ENCODE measurements at places on chromosomes 3 and 15. TPM values are rescaled to one million over a fixed set of nuclear protein-coding genes. Genes with fewer than 3 reads are reported as not detected.

Gene RTP4
- total RNA-seq: 0.19 TPM

- no peak for DNase-seq
These were observed 111.4 kb downstream of the CMSS1 start for GRCh38 chr3:99928771-99929744.

- DNase-seq: no peak
These were observed 15.9 kb downstream of the LYSMD4 start for GRCh38 chr15:99717161-99718009.

GRCh38 chr3:145188079-145188770, 972.8 kb downstream of the PLOD2 start:
- no peak for DNase-seq

DNA sequence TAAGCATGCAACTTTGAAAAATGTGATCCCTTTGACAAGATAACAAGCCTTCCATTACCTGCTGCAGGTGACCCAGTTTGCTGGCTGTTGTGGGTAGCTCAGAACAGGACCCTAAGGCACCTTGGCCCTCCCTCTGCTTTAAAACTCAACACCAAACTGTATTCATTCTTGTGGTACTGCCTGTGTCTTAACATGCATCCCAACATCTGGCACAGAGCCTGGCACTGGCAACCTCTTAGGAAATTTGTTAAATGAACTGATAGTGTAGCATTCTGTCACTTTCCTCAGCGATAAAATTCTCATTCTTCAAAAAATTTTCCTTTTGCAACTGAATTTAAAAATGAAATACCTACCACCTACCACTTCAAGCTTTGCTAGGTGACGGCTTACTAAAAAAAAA, 287.3 kb upstream of the ADAMTS9 start:
- peak; percentile 82 for DNase-seq

GRCh38 chr3:181330257-181330656, 340.7 kb upstream of the DNAJC19 start:
- DNase-seq: no peak

DNA sequence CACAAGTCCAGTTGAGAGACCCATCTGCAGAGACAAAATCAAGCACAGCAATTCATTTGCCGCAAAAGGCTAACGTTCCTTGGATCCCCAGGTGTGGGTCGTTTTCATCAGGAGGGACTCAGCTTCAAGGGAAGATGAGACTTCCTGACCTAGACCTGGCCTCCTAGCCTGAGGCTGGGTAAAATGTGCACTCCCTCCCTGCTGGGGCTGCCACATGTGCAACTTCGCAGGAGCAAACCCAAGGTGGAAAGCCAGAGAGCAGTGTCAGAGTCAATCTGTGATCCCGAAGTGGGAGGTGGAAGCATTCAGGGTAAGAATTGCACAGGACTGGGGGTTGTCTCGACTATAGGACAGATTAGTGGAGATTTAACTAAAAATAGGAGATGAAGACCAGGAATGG, 164.7 kb upstream of the UMPS start:
- DNase-seq: no peak

GRCh38 chr3:127780536-127781400, 41.5 kb downstream of the MGLL start:
- no peak for DNase-seq

GRCh38 chr3:126528800-126529541, 5.0 kb downstream of the CHST13 start:
- DNase-seq: no peak
